NCI-H446 treated with DMSO at 0.1 percent for 48 hours (cell line): ENCODE measurements at places on chromosomes 5 and 9.

DNA sequence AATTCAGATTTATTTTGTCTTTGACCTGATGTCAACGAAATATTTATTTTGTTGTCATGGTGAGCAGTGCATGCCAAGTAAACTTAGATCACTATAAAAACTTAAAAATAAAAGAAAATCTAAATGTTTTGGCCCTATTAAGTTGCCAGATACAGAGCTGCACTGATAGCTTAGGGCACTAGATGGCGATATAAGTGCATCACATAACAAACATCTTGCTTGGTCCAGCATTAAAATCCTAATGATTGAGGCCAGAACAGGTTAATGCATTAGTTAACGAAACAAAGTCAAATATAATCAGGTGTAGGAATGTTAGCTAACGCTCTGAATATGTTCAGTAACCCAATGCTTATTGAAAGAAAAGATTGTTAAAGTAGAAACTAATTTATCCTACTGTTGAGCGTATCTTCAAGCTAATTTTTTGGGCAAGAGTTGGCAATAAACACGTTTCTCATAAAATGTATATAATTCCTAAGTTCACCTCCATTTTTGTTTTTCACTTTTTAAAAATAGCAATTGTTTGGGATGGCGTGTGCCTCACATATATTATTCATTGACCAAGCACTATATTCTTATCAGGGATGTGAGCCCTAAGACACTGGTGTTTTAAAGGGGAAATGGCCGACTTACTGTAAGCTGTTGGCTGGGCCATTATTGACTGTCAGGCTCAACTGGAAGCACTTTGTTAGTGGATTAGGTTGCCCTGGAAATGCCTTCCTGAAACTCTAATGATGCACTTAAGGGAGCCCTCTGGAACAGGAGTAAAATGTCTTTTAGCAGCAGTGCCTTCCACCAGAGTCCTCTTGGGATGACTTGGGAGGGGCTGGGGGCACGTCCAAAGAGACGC, 33.3 kb downstream of the KCTD16 start:
- DNase-seq, result peak; percentile 60

- DNase-seq, result no peak
Observed at GRCh38 chr5:76451031-76451701, 48.1 kb downstream of the IQGAP2 start.

DNA sequence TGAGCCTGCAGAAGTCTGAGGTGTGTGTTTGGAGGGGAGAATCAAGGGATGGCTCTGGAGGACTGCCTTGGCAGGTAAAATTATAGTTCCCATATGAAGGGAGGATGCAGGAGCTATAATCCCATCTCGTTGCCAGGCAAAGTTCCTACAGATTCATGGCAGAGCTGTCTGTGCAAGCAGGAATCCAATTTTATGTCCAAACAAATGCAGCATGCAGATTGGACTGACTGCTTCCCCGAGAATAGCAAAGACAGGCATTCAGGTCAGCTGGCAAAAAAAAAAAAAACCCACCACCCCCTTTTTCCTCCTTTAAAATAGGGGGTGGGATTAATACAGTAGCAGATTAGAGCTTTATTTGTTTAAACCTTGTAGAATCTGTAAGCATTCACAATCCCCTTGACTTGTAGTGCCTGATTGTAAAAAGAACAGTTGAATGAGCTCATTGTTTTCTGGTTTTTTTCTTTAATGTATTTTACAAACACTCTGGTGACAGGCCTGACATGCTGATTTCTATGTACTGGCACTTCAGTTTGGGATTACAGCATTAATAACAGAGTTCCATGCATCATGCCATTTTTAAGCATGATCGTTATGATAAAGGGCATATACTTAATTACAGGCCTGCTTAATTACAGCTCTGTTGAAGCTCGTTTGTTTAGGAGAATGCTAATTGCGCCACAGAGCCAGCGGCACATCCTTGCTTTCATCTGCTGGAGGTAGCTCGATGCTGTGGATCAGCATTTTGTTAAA, 141.4 kb upstream of the LMX1B start:
- no peak for DNase-seq

GRCh38 chr9:129609486-129610212, 11.3 kb downstream of the C9orf50 start:
- no peak for DNase-seq

DNA sequence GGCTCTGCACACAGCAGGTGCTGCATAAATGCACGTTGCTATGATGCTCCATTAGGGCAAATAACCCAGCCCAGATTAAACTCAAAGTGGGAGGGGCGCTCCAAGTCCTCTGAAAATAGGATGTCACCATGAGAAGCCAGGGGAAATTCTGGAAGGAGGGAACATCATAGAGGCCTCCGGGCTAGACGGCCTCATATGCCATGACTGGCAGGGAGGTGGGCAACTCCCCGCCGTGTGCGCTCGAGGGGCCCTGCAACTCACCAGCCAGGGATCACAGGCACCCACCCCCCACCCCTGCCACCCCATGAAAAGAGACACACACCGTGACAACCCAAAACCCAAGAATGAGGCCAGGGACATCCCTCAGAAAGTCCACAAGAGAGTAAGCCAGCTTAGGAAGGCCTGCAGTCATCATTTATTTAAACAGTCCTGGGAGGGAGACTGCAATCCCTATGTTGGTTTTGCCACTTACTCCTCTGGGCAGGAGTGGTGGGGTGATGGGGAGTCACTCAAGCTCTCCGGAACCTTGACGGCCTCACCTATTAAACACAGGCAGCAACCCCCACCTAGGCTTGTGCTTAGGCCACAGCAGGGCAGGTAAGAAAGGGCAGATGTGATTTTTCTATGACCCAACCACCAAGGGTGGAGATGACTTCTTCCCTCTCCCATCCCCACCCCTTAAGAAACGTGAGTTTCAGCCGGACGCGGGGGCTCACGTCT, 4.0 kb downstream of the VAV2 start:
- DNase-seq, result no peak

- no peak for DNase-seq
Observed at GRCh38 chr9:89419978-89420394, 77.9 kb downstream of the SEMA4D start.

GRCh38 chr9:118183576-118183975, 479.4 kb downstream of the TLR4 start:
- DNase-seq, result no peak

DNA sequence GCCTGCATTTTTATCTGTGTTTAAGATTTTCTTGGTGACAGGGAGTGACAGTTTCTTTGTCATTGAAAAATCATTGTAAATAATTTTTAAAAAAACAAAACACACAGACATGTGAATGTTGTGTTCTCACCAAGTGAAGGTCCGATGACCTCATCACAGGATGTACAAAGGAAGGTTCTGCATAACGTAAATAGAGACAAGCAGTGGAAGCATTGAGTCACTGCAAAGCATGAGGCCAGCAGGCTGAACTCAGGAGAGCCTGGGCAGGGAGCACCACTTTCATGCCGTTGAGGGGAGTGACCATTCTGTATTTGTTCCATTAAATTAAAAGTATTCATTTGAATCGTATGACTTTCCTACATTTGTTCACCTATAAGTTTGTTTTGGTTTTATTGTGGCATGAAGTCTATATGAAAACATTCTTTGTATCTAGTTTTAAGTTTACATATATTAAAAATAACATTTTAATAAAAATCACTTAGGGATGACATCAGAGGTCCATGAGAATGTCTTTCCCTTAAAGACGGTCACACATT, 70.4 kb upstream of the TLE1 start:
- no peak for DNase-seq

DNA sequence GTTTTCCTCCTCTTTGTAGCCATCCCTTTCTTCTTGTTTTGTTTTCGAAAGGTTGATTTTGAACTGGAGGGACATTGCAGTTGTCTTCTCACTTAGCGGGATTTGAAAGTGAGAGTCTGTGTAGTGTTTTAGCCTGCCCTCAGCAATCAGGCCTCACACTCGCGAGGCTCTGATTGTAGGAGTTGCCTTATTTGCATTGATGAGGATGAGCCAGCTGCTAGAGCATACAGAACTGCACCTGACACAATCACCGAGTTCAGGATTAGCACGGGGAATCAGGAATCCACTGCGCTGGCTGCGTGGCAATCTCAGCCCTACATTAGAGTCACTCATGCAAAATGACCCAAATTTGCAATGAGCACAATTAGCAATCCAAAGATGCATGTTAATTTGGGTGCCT, 122.5 kb upstream of the TMEM161B start:
- no peak for DNase-seq

- DNase-seq, result no peak
Observed at GRCh38 chr5:136230176-136230575, 37.2 kb upstream of the SMIM32 start.

- DNase-seq, result no peak
Observed at GRCh38 chr9:4929917-4930316, 55.2 kb upstream of the JAK2 start.

GRCh38 chr5:112491257-112491656, 72.2 kb upstream of the EPB41L4A start:
- DNase-seq, result no peak

DNA sequence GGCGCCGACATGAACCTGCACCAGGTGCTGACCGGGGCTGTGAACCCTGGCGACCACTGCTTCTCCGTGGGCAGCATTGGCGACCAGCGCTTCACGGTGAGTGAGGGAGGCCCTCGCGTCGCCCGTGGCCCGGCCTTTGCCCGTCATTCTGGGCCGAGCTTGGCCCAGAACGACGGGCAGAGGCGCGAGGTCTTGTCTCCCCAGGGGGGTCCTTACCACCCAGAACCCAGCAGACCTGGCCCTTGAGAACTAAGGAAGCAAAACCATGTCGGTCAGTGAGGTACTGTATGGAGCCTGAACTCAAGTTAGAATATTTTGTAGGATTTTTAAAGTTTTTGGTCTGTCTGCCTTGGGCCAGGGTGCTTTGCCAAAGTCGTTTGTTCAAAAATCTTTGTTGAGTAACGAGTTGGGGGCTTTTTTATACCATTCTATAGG, 691 bp downstream of the DMXL1 start:
- no peak for DNase-seq

DNA sequence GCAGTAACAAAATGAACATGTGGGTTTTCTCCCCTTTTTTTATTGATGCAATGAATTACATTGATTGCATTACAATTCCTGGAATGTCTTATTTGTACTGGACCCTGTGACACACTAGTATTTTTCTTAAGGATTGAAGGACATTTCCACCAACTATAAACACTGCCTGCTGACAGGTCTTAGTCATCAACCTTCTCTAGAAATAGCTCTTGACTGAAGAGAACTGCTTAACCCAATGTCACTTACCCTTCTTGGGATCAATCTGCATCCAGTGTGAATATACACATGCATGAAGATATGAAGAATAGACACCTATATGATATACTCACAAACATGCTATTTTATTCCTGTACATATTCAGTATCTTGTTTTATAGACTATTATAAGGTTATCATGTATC, 130.6 kb downstream of the FBXO38 start:
- no peak for DNase-seq

DNA sequence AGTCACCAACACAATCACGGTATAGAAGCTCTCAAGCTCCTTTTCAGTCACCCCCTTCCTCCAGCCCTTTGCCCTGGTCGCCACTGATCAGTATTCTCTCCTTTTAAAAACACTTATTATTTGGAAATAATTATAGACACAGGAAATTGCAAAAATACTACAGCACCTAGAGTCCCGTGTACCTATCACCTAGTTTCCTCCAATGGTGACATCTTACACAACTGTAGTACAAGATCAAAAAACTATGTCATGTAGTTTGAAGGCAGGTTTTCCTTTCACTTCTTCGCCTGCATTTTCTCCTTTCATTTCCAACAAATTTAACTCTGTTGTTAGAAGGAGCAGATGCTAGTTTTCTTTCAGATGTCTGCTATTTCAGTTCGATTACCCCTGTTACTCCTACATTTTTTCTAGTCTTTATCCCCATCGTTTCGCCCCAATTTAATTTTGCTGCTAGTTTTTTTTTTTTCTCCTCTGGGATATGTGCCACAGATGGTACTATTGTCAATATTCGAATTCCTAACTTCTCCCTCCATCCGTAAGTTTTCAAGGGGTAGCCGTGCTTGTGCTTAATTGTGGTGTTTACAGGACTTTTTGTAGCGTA, 612 bp upstream of the ATG10 start:
- no peak for DNase-seq

- DNase-seq, result no peak
Observed at GRCh38 chr5:166285361-166285760, 2006.1 kb upstream of the WWC1 start.

DNA sequence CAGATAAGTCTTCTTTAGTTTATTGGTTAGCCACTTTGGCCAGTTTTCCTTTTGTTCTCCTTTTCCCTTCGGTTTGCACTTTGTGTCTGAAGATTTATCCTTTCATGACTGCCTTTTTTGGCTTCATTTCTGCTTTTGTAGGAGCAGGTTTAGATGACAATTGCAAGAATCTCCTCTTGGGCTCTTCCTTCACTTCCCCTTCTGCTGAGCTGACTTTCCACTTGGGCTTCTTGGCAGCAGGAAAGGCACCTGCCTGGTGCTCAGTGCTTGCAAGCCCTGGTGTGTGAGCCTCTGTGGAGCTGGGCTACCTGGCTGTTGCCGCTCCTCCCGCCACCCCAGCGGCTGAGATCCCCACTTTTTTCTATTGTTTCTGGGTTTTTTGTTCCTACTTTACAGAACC, 7.3 kb downstream of the CCDC112 start:
- DNase-seq, result no peak

DNA sequence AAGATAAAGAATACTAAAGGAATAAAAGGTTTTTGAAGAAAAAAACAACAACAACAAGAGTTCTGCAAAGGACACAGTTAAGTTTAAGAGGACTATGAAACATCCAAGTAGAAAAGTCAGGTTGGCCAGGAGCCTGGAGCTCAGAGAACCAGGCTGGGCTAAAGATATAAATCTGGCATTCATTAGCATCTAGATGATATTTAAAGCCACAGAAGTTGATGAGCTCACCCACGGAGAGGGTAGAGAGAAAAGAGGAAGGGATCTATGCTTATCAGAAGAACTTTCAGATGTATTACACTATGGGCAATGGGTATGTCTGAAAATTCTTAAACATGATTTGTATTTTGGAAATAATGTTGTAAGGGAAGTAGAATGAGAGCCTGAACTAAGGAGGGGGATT, 9.9 kb downstream of the MIER3 start:
- DNase-seq, result no peak

DNA sequence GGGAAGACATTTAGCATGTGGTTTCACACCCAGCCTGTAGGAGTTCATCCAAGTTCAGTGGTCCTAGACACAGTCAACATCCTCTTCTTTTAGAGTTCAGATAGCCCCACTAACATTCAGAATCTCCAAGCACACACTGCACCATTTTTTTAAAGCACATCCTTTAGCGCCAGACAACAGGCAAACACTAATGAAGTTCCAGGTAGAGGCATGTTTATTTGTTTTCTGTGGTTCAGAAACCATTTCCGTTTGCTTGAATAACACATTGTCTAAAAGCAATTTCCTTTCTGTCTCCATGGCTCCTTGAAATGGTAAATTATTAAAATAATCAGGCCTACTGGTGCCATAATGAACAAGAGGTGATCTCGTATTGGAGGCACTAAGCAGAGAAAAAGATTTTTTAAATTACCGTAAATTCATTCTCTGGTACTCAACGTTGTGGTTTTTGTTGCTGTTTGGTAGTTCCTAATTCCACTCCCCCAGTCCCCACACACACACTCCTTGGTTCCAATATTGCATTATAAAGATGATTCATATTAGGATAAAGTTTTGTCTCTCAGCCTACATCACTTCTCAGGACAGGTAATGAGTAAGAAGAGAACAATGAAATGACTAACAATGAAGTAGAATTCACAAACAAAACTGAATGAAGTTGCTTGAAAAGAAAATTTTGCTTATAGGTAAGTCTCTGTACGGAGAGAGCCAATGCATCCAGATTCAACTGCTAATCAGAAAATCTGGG, 153.1 kb downstream of the PCSK1 start:
- no peak for DNase-seq
